Esophagus mucosa (tissue), 1 donor: ENCODE measurements at places on chromosomes 12 and 14. TPM values are rescaled to one million over a fixed set of nuclear protein-coding genes. Genes with fewer than 3 reads are reported as not detected.

DNA sequence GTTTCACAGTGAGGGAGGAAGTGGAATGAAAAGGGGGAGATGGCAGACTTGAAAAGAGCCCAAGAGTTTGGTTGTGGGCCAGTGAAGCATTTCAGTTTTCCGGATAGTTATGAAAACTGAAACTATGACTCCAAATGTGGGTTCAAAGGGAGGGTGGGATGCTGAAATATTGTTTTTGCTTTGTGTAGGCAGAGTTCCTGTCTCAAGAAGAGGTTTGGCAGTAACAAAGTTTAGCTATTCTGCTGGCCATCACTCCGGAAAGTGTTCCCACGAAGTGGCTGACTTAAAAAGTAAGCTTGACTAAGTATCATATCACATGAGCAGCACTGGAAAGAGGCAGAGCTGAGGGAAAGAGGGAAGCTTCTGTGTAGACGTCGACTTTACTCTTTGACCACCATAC lies 85.2 kb downstream of the CAND1 start:
- ATAC-seq: no peak

GRCh38 chr12:108678104-108678730 lies 44.5 kb upstream of the SELPLG start:
- ATAC-seq: no peak

Gene CCDC184
- total RNA-seq: 0.20 TPM

- no peak for ATAC-seq
Measured at GRCh38 chr12:3319723-3320492, 171.1 kb upstream of the PRMT8 start.

GRCh38 chr12:27818401-27818918 lies 38.4 kb upstream of the MANSC4 start:
- no peak for ATAC-seq

- ATAC-seq: peak; percentile 19
Measured at GRCh38 chr14:94685166-94685581, 73.0 kb downstream of the SERPINA3 start.

DNA sequence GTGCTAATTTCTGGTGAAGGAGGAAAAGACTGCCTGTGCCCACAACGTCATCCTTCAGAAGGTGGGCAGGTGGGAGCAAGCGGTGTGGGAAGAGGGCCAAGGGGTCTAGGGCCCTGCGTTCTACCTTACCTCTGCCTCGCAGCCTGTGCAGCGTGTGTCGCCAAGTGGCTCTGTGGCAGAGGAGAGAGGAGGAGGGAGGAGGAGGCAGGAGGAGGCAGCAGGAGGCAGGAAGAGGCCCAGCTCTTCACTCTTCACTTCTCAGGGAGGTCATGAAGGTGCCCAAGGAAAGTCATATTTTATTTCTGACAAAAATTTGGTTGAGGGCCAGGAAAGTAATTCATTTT lies 177.9 kb downstream of the MYRFL start:
- ATAC-seq: no peak

DNA sequence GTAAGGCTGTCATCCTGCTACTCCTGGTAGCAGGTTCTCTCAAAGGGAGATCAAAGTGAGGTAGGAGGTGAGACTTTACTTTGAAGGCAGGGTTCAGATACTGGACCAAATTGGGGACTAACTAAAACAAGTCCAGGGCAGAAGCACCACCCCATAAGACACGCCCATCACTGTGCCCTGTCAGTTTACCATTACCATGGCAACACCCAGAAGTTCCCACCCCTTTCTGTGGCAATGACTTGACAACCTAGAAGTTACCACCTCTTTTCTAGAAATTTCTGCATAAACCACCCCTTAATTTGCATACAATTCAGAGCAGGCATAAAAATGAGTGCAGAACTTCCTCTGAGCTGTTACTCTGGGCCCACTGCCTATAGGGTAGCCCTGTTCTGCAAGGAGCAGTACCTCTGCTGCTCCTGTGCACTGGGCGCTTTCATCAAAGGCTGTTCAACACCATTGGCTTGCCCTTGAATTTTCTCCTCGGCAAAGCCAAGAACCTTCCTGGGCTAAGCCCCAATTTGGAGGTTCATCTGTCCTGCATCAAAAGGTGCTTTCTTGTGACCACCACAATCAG lies 64.8 kb upstream of the MAX start:
- ATAC-seq: peak; percentile 51

DNA sequence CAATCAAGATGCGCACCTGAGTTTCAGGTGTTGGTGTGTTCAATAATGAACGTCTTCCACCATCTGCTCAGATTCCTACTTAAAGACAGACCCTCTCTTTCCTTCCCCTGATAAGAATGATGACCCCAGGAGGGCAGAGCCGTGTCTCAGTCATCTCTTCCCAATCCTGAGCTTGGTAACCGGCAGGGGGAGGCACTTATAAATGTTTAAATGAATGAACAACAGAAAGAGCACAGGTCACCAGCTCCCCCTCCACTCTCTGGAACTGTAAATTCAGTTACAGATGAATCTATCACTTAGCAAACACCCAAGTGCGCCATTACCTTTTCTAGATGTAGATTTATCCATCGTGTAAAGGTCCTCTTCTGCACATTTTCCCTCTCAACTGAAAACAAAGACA lies 72.4 kb upstream of the DICER1 start:
- no peak for ATAC-seq

DNA sequence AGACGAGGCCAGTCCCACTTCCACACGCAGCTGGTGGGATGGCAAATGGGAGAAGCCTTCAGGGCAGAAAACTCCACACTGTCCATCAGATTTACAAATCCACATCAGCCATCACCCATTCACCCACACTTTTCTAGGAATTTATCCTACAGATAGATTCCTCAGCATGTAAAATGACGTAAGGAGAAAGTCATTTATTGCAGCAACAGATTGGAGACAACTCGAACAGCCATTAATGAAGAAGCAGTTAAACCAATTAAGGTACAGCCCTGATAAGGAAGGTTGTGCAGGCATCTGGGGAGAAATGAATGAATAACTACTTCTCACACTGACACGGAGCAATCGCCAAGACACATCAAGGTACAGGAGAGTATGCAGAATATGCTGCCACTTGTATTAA lies 26.2 kb downstream of the PRKAB1 start:
- ATAC-seq: no peak

Gene PLD4
- total RNA-seq: 0.80 TPM

Gene CRY1
- 5.0 TPM for total RNA-seq

Gene RAD51AP1
- 7.9 TPM for total RNA-seq

GRCh38 chr14:48586099-48586498 lies 910.7 kb upstream of the MDGA2 start:
- ATAC-seq: no peak

GRCh38 chr12:11798006-11798708 lies 148.7 kb downstream of the ETV6 start:
- ATAC-seq: no peak

GRCh38 chr12:56578983-56579546 lies 51.1 kb downstream of the BAZ2A start:
- ATAC-seq: no peak

Gene CCDC196
- total RNA-seq: not detected

DNA sequence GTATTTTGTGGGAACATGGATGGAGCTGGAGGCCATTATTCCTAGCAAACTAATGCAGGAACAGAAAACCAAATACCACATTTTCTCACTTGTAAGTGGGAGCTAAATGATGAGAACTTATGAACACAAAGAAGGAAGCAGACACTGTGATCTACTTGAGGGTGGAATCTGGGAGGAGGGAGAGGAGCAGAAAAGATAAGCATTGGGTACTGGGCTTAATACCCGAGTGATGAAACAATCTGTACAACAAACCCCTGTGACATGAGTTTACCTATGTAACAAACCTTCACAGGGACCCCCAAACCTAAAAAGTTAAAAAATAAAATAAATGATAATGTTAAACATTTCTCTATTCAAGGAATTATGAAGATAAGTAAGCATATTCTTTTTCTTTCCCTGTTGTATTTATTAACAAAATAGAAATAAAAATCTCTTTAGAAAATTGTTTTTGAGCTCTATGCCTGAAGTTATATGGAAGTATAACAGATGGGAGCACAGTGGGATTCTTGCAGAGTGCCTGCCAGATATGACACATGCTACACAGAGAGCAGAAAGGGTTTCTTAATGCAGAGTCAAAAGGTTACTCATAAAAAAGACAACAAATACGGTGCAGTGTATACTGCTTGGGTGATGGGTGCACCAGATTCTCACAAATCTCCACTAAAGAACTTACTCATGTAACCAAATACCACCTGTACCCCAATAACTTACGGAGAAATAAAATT lies 52.0 kb upstream of the SYNE2 start:
- ATAC-seq: no peak

- ATAC-seq: no peak
Measured at GRCh38 chr12:24414480-24414879, 465.0 kb upstream of the SOX5 start.

Gene SDR9C7
- 26.0 TPM for total RNA-seq

GRCh38 chr14:72546344-72547016 lies 347.4 kb downstream of the DPF3 start:
- no peak for ATAC-seq

GRCh38 chr14:42228611-42229010 lies 621.9 kb downstream of the LRFN5 start:
- ATAC-seq: no peak

- no peak for ATAC-seq
Measured at GRCh38 chr14:32623300-32624093, 294.4 kb downstream of the AKAP6 start.

Gene PLEKHH1
- total RNA-seq: 4.5 TPM

DNA sequence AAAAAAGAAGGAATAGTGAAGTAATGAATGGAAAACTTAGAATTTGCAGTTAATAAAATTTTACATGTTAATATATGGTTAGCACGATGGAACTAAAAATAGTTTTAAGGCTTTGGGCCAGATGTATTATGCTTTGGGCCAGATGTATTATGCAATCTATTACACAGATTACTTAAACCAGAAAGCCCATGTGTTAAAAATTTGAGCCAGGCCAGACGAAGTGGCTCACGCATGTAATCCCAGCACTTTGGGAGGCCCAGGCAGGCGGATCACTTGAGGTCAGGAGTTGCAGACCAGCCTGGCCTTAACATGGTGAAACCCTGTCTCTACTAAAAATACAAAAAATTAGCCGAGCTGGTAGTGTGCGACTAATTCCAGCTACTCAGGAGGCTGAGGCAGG lies 17.2 kb downstream of the IFT81 start:
- ATAC-seq: no peak

GRCh38 chr12:46109343-46110222 lies 119.2 kb upstream of the SCAF11 start:
- peak; percentile 47 for ATAC-seq

GRCh38 chr12:31510034-31510433 lies 80.9 kb downstream of the DENND5B start:
- no peak for ATAC-seq

GRCh38 chr12:42270596-42270995 lies 32.5 kb upstream of the YAF2 start:
- ATAC-seq: no peak

GRCh38 chr12:48883305-48884161 lies 17.9 kb upstream of the RND1 start:
- no peak for ATAC-seq

Gene MYF5
- total RNA-seq: not detected
